Neural progenitor cell (in vitro differentiated cells): ENCODE measurements at places on chromosomes 12 and 14. TPM values are rescaled to one million over a fixed set of nuclear protein-coding genes. Genes with fewer than 3 reads are reported as not detected.

- peak within 1 kb of the TSS; percentile 95 for H3K4me3 ChIP-seq
- peaks cover 11% of the 10 kb centered on the region for H3K4me1 ChIP-seq
- H3K36me3 ChIP-seq, result peaks cover 5% of the 10 kb centered on the region
- DNase-seq, result peak; percentile 100
These were observed at the start of gene CS for GRCh38 chr12:56299853-56300643. Gene CS (minus strand): TSS chr12:56300330. CDS start chr12:56300201, 129 bp downstream.

GRCh38 chr14:41749429-41749828, 142.8 kb downstream of the LRFN5 start:
- no peak overlapping the region for H3K27ac ChIP-seq
- DNase-seq, result no peak
- no peaks in the 10 kb centered on the region for H3K27me3 ChIP-seq
- H3K4me1 ChIP-seq, result no peaks in the 10 kb centered on the region
- no peaks in the 10 kb centered on the region for H3K36me3 ChIP-seq

DNA sequence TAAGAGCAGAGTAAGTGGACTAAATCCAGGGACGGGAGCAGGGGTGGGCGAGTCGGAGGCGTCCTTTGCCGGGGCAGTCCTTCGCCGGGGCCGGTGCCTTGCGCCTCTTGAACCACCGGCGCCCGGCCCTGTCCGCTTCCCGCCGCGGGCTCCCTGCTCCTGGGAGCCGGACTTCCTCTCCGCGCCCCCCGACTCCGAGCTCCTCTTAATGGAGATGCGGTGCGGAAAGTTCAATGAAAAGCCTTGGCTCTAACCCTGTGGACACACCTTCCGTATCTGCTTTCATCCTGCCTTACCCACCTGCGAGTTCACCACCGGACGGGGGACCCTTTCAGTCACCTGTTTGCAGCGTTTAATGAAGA, 412 bp downstream of the FGFR1OP2 start:
- no peaks in the 10 kb centered on the region for H3K36me3 ChIP-seq
- DNase-seq, result no peak
- peak overlapping the region; percentile 83 for H3K4me3 ChIP-seq
- peak overlapping the region; percentile 95 for H3K27ac ChIP-seq
- H3K27me3 ChIP-seq, result no peaks in the 10 kb centered on the region

- no peaks in the 10 kb centered on the region for H3K4me1 ChIP-seq
- H3K4me3 ChIP-seq, result no peak overlapping the region
- no peaks in the 10 kb centered on the region for H3K27me3 ChIP-seq
- no peaks in the 10 kb centered on the region for H3K36me3 ChIP-seq
- no peak for DNase-seq
These were observed 13.0 kb upstream of the ITPR2 start for GRCh38 chr12:26845984-26846383.

DNA sequence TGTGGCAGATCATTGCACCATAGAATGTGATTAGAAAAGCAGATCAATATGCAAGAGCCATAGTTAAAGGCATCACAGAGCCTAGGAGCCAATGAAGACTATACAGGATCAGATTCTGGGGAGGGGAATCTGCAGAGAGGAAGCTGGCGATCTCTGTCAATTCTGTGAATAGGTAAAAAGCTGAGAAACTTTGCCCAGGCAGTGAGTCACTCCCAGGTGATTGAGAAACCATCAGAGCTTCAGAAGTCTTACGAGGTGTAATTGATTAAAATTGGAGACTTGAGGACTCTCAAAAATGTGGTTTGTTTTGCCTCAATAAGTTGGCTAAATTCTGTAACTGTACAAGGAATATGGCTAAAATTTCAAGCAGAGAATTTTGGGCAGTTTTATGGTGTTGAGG, 41.7 kb upstream of the TSPAN11 start:
- no peaks in the 10 kb centered on the region for H3K36me3 ChIP-seq
- DNase-seq, result no peak
- no peak overlapping the region for H3K4me3 ChIP-seq
- no peak overlapping the region for H3K27ac ChIP-seq
- H3K27me3 ChIP-seq, result no peaks in the 10 kb centered on the region

DNA sequence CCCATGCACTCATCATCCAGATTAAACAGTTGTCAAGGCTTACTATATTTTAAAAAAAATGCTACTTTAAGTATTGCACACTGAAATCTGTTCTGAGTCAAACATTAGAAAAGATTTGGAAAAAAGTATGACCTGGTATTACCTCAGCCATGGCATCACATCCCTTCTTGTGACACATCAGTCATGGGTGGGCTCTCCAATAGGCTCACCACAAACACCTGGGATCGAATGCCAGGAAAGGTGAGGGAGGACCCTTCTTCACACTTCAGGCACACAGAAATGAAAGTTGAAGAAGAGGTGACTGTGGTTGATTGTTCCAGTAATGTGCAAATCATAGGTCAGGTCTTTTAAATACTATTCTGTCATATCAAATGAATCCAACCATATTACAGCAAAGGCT, 36.6 kb upstream of the GZMB start:
- H3K4me3 ChIP-seq, result no peak overlapping the region
- H3K27me3 ChIP-seq, result no peaks in the 10 kb centered on the region
- no peak overlapping the region for H3K27ac ChIP-seq
- no peaks in the 10 kb centered on the region for H3K36me3 ChIP-seq
- H3K4me1 ChIP-seq, result no peaks in the 10 kb centered on the region

- H3K4me3 ChIP-seq, result no peak overlapping the region
- no peaks in the 10 kb centered on the region for H3K36me3 ChIP-seq
- H3K27ac ChIP-seq, result no peak overlapping the region
- no peak for DNase-seq
These were observed 70.7 kb downstream of the PTPN11 start for GRCh38 chr12:112489456-112489855.

DNA sequence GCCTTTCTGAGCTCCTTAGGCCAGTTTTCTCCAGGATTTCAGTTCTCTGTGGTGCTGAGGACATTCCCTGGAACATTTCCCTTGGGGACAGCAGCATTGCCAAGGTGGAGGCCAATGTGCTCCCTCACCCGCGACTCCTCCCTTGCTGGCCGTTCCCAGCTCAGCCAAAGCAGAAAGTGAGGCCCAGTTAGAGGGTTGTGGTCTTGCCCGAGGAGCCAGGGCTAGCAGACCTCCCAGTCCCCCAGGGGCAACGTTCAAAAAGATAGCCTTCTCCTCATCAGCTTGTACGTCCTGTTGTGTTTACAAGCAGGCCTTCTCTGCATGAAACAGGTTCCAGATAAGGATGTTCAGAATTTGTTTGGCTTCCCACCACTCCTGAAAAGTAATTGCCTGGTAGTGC, 78.4 kb downstream of the SSPN start:
- peaks cover 5% of the 10 kb centered on the region for H3K4me1 ChIP-seq
- H3K27me3 ChIP-seq, result no peaks in the 10 kb centered on the region
- no peak for DNase-seq
- H3K27ac ChIP-seq, result no peak overlapping the region
- H3K4me3 ChIP-seq, result no peak overlapping the region

- H3K36me3 ChIP-seq, result no peaks in the 10 kb centered on the region
- no peak overlapping the region for H3K4me3 ChIP-seq
- no peak for DNase-seq
- no peaks in the 10 kb centered on the region for H3K4me1 ChIP-seq
- no peak overlapping the region for H3K27ac ChIP-seq
These were observed 132.8 kb downstream of the BCL11B start for GRCh38 chr14:99138999-99139865.

- no peak for DNase-seq
- no peak overlapping the region for H3K27ac ChIP-seq
- H3K4me1 ChIP-seq, result no peaks in the 10 kb centered on the region
- no peaks in the 10 kb centered on the region for H3K36me3 ChIP-seq
- no peaks in the 10 kb centered on the region for H3K27me3 ChIP-seq
These were observed 34.7 kb downstream of the CCDC92 start for GRCh38 chr12:123937707-123938591.

GRCh38 chr14:29311983-29312382, 545.4 kb downstream of the FOXG1 start:
- H3K27ac ChIP-seq, result no peak overlapping the region
- no peak for DNase-seq
- H3K36me3 ChIP-seq, result no peaks in the 10 kb centered on the region
- H3K27me3 ChIP-seq, result no peaks in the 10 kb centered on the region
- no peaks in the 10 kb centered on the region for H3K4me1 ChIP-seq

GRCh38 chr14:102341566-102341965, 21.1 kb downstream of the CINP start:
- H3K36me3 ChIP-seq, result no peaks in the 10 kb centered on the region
- DNase-seq, result no peak
- H3K27me3 ChIP-seq, result no peaks in the 10 kb centered on the region
- H3K27ac ChIP-seq, result no peak overlapping the region

- H3K27ac ChIP-seq, result no peak overlapping the region
- peaks cover 6% of the 10 kb centered on the region for H3K4me1 ChIP-seq
- H3K27me3 ChIP-seq, result no peaks in the 10 kb centered on the region
These were observed 151.5 kb downstream of the ATXN7L3B start for GRCh38 chr12:74689071-74689655.

DNA sequence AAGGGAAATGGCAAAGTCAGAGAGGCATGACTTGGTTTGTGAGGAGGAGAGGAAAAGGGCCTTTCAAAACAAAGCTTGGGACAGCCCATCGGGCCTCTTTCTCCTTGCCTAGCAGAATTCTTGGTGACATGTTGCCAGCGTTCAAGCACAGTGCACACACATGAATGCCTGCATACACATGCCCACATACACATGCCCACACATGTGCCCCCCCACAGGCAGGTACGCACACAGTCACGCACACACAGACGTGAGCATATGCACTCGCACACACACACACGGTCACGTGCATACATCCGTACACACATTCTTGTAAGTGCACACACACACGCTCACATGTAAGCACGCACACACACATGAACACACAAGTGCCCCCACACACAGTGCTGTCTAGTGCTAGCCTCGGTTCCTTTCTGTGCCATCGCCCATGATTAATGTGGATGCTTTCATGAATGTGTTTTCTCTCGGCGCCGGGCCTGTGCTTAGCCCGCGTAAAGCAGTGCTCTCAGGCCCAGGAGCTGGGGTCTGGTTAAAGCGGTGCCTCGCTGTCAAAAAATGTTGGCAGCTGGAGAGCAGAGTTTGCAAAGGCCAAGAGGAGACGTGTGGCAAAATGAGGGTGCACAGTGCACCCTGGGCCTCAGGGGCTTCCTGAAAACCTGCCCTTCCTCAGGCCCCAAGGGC, 328.8 kb upstream of the DIO3 start:
- H3K27me3 ChIP-seq, result no peaks in the 10 kb centered on the region
- H3K4me1 ChIP-seq, result peaks cover 21% of the 10 kb centered on the region
- no peak overlapping the region for H3K4me3 ChIP-seq
- DNase-seq, result no peak

DNA sequence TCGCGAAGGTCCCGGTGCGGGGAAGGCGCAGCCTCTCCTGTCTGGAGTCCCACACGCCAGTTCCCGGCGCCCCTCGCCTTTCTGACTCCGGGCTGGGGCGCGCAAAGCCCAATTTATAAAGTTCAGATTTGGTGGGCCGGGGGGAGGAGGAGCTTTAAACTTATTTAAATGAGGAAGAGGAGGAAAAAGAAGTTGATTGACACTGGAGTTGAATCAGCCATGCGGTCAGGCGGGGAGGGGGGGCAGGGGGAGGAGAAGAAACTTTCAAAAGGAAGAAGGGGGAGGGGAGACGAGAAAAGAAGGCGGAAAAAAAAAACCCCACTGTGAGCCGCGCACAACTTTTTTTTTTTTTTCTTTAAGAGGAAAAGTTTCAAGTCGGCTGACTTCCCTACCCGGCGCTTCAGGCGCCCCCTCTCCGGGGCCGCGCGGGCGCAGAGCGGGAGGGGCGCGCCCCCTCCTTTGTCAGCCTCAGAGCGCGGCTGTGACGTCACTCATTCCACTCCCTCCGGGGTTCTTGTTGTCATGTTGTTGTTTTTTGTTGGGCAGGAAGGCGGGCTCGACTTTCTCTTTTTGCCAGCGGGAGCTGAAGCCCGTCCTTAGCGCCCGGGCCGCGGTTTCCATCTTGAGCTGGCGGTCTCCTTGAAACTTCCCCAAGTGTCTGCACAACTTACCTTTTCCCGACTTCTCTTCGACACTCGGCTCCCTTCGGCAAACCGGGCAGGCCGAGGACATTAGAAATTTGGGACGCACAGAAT, at the start of gene ZFP36L1:
Gene ZFP36L1 (minus strand): TSS at position 89 of the 755 bp plus-strand sequence. CDS start 129 bp downstream, outside the sequence.
- peak within 1 kb of the TSS; percentile 94 for H3K4me3 ChIP-seq
- peaks cover 5% of the 10 kb centered on the region for H3K36me3 ChIP-seq

DNA sequence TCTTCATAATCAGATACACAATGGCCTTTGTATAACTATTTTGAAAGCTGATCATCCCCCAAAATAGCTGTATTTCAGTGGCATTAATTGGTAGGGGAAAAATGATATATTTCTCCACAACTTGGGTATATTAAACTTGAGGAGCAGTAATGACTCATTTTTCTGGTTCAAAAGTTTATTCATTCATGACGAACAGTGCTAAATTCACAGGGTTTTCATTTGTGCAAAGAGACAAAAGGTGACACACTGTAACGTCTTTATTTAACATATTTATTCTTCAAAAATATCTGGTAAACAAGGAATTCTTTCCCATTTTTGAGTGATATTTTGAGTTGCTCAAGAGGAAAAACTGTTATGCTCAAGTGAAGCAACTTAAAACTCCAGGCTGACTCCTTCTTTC, 415.5 kb upstream of the SOX5 start:
- H3K4me1 ChIP-seq, result peaks cover 44% of the 10 kb centered on the region
- no peak overlapping the region for H3K4me3 ChIP-seq
- H3K27me3 ChIP-seq, result no peaks in the 10 kb centered on the region

DNA sequence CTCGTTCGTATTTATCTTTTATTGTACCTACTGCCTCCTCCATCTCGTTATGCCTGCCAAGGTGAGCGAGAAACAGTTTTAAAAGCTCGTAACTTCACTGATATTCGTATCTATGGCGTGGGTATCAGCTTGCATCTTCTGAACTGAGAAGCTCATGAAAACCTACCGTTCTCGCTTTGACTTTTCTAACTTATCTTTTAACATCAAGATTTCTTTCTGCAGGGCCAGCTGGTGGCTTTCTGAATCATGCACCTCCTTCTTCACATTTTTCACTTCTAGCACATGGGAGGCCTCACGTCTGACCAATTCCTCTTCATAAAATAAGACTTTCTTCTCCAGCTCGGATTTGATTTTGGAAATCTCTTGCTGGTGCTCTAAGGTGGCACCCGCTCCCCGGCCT, 45.8 kb downstream of the AMN start:
- no peaks in the 10 kb centered on the region for H3K27me3 ChIP-seq
- H3K36me3 ChIP-seq, result peaks cover 2% of the 10 kb centered on the region
- H3K27ac ChIP-seq, result no peak overlapping the region
- H3K4me3 ChIP-seq, result no peak overlapping the region
- H3K4me1 ChIP-seq, result no peaks in the 10 kb centered on the region

- peaks cover 22% of the 10 kb centered on the region for H3K4me1 ChIP-seq
- DNase-seq, result no peak
- no peak overlapping the region for H3K27ac ChIP-seq
- H3K36me3 ChIP-seq, result no peaks in the 10 kb centered on the region
These were observed 6.8 kb downstream of the TSPAN9 start for GRCh38 chr12:3083921-3084347.

Gene SALL2
- 263 and 394 TPM in 2 replicates for total RNA-seq

Gene TAS2R7
- total RNA-seq, result not detected in 2 replicates

Gene IGF1
- not detected in 2 replicates for total RNA-seq

Gene RDH12
- total RNA-seq, result 1.3 and 1.5 TPM in 2 replicates

Gene KCNC2
- not detected in 2 replicates for total RNA-seq

Gene HCAR3
- total RNA-seq, result not detected in 2 replicates

Gene TAS2R31
- total RNA-seq, result 7.8 and 13.2 TPM in 2 replicates

Gene KRT2
- not detected in 2 replicates for total RNA-seq

Gene ANO6
- total RNA-seq, result 34.0 and 49.0 TPM in 2 replicates

Gene FOXN4
- total RNA-seq, result 0.25 TPM in 1 of 2 replicates, not detected in the other

Gene SLC17A8
- total RNA-seq, result not detected in 2 replicates
